OCI-M1 (cell line): ENCODE measurements at places on chromosomes 6 and 20.
A peak's percentile ranks its signal among the peaks of the same experiment; 100 is the strongest.

DNA sequence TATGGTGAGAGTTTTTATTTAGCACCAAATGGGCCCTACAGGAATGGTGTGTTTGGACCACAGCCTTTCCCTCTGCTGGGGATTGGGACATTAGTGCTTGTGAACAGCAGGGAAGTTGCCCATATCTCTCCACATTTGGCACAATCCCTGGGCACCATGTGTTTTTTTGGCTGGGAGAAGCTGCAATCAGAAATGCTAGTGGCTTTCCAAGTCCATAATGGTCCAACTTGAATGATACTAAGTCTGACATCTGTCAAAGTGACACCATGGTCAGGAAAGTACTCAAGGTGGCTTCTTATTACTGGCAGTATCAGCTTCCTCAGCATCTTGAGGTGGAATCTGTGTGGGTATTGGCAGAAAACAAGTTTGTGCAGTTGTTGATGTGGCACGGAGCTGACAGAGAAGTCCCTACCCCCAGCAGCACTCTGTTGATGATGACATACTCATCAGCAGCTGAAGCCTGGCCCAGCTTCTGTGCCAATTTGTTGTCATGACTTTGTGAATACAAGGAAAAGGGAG lies 53.0 kb downstream of the SASH1 start:
- DNase-seq: no peak

GRCh38 chr6:103255132-103255531 lies 1604.6 kb downstream of the HACE1 start:
- DNase-seq: no peak

GRCh38 chr6:7528565-7528964 lies 12.9 kb upstream of the DSP start:
- DNase-seq: no peak

DNA sequence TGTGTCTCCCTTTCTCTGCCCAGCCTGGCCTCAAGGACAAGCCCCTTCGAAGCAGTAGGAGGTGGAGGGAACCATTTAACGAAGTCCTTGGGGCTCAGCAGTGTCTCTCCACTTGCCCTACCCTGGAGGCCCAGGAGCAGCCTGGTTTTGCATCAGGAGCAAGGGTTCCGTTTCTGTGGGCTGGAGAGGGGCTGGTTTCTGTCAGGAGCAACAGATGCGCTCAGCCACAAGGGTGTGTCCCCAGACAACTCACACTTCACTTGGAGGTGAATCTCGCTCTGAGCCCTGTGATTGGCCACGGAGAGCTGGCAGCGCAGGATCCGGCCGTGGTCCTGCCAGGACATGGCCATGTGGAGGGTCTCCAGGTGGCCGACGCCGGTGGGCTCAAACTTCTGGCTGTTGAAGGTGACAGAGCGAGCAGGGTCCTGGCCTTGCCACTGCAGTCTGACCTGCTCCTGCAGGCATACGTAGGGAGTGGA lies 6.9 kb downstream of the SIGLEC1 start:
- no peak for DNase-seq

DNA sequence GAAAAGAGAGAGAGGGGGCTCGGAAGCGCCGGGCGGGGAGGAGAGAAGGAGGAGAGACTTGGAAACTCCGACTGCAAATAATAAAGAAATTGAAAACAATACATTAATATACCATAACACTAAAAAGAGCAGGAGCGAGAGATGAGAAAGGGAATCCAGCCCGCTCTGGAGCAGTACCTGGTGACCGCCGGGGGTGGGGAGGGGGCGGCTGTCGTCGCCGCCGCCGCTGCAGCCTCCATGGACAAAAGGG lies 338 bp downstream of the E2F3 start:
- no peak for DNase-seq

DNA sequence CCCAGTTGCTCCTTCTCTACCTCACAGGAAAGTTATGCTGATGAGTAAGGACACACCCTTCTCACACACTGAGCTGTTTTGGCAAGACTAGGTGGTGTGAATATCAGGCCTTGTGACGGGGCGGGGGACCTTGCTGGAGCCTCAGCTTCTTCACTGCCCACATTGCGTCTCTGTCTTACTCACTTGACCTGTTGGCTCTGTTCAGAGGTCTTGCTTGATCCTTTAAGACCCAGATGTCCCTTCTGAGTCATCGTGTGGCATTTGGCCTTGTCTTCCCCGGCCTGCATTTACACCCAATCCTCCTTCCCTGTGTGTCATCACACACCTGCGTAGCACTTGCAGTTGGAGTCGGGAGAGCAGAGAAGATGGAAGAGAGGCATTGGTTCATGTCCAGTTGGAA lies 8.3 kb upstream of the PRND start:
- no peak for DNase-seq

- no peak for DNase-seq
These were observed 199.2 kb downstream of the BMP2 start for GRCh38 chr20:6966721-6967120.

DNA sequence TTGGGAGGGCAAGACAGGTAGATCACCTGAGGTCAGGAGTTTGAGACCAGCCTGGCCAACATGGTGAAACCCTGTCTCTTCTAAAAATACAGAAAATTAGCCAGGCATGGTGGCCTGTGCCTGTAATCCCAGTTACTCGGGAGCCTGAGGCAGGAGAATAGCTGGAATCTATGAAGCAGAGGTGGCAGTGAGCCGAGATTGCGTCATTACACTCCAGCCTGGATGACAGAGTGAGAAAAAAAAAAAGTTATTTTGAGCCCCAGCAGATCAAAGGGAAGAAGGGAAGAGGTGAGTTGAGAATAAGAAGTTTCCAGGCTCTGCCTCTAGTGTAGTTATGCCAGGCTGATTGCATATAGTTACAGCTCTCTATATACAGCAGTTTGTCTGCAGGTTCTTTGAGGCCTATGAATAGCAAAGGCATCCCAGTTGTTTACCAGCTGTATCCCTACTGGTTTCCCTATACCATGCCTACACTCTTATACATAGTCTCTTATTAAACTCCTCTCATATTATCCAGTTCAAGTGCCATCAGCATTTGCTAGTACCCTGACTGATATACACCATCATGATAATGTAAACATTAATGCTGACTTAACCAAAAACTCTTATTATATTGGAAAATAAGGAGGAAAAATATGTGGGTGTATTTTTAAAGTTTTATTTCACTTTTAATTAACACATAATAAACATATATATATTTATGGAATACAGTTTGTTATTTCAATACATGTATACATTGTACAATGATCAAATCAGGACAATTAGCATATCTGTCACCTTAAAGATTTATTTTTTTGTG lies 823.6 kb upstream of the ADGRB3 start:
- no peak for DNase-seq

DNA sequence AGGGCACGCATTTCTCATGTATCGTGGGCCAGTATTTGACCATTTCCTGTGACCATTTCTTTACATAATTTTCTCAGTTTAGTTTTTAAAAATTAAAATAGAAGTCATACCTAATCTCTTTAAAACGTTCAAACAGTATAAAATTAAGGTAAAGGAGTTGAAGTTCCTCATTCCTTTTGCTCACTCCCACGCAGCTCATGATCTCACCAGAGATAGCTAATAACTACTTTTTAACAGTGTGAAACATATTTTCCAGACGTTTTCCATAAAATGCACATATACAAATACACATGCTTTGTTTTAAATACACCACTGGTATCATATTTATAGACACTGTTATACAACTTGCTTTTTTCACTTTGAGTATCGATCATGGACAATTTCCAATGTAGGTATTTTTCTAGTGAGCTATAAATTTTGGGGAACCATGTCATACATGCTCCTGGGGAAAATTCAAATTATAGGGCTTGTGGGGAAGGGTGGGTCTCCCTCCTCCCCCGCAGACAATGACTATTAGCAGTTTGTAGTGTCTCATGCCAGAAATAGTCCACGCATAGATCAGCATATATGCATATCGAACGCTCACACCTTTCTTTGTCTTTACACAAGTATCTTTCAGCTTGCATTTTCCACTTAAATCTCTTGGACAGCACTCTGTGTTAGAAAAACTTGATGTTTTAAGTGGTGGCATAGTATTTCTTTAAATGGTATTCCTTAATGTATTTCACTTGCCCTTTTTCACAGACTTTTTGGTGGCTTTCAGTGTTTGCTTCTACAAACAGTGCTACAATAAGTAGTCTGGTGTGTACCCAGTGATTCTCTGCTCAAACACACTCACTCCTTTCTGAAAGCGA lies 145.5 kb upstream of the ZNF217 start:
- DNase-seq: peak; percentile 42

GRCh38 chr6:3340358-3340802 lies 81.6 kb downstream of the PSMG4 start:
- DNase-seq: no peak

DNA sequence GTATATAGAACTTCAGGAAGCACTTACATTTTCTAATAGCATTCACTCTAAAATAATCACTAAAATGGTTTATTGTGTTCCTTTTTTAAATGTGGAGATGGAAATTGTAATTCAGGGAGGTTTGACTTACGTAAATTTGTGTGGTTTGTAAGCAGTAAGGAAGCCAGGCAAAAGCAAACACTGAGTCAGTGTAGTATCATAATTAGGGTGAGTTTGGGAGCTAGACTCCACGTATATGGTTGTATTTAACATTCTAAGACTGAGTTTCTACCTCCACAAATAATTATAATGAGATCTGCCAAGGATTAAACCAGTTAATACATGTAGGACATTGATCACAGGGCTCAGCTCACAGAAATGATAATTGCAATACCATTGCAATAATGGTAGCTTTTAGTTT lies 425.5 kb downstream of the CBLN4 start:
- no peak for DNase-seq
